ENCODE measurements at places on chromosomes 1 and 21.

DNA sequence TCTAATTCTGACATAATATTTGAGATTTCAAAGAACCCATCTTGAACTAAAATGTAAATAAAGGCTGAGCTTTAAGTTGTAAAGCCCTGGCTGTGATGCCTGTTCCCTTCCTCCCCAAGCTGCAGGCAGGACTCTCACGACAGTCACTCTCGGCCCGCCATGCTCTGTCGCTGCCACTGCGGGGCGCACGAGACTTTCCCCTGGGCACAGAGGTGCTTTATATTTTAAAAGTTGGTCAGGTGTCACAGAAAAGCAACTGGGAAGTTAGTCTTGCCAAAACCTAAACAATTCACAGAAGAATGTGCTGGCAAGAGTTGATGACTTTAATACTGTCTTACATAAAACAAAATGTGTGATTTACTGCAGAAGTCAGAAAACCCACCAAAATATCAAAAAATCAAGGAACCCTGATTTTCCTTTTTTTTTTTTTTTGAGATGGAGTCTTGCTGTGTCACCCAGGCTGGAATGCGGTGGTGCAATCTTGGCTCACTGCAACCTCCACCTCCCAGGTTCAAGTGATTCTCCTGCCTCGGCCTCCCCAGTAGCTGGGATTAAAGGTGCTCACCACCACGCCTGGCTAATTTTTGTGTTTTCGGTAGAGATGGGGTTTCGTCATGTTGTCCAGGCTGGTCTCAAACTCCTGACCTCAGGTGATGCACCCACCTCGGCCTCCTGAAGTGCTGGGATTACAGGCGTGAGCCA is 10.7 kb downstream of the LRRC47 start:
- no peak for DNase-seq

DNA sequence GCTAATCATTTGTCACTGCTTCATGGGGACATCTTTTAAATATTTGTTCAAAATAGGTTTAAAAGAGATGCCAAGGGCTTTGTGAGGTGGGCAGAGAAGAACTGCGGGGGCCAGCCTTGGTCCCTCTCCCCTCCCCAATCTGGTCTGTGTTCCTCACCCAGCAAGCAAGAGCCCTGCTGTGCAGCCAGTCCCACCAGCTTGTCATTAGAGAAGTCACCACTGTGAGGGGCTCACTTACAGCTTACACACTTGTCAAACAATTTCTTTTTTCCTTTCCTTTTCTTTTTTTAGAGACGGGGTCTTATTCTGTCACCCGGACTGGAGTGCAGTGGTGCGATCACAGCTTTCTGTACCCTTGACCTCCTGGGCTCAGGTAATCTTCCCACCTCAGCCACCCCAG is 10.4 kb upstream of the CDK18 start:
- no peak for DNase-seq

- no peak for DNase-seq
Measured at GRCh38 chr1:43921022-43921421, 12.6 kb upstream of the ARTN start.

DNA sequence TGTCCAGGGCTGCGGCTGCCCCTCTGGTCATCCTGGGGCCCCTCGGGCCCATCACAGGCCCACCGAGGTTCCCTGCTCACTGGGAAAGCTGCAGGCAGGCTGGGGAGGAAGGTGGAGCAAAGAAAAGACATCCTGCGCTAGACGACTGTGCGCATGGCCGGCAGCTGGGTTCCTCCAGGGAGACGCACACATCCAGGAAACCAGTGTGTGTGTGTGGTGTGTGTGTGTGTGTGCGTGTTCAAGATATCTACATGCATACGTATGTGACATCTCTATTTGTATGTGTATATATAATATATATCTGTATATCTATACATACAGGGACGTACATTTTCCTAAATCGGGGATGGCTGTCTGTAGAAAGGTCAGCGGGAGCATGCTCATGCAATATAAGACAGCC is 63.7 kb downstream of the ACOT7 start:
- no peak for DNase-seq

DNA sequence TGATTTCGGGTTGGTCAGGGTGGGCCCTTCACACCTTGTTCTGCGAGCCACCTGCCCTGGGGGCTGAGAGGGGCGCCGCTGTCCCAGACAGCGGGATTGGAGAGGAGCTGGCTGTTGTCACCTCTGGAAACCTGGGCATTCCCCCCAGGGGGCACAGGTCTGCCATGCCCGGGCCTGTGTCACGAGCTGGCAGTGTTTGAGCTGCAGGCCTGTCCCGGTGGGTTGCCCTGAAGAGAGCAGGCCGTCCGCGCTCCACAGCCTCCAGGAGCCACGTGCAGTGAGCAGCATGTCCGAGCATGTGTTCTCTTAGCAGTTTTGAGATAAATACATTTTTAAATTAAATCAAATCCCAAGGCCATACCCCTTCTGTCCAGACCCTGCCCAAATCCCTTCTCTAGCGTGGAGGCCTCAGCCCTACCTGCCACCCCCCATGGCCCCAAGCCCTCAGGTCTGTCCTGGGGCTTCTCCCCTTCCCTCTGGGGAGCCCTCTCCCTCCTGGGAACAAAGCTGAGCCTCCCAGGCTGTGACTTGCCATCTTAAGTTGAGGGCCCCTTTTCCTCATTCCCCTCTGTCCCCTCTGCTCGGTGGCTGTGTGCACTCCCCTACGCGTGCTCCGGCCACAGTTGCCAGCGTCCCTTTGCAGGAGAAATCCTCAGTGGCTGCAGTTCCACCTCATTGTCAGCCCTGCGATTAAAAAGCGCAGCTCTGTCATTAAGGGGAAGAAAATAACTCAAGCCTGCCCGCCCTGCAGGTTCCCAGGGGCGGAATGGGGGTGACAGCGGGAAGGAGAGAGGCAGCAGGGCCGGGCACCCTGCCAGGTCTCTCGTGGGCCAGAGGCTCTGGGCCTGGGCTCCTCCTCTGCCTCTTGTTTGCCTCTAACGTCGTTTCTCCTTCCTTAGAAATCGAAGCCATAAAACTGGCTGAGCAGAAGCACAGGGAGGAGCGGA is 26.6 kb downstream of the SLX9 start:
- no peak for DNase-seq

- no peak for DNase-seq
Measured at GRCh38 chr1:52323731-52324130, 42.3 kb downstream of the CC2D1B start.

GRCh38 chr1:218436346-218436745 is 91.2 kb downstream of the TGFB2 start:
- DNase-seq = no peak

- DNase-seq = no peak
Measured at GRCh38 chr1:159791461-159791860, 10.7 kb downstream of the DUSP23 start.

GRCh38 chr1:25794325-25794724 is 5.7 kb upstream of the SELENON start:
- no peak for DNase-seq

DNA sequence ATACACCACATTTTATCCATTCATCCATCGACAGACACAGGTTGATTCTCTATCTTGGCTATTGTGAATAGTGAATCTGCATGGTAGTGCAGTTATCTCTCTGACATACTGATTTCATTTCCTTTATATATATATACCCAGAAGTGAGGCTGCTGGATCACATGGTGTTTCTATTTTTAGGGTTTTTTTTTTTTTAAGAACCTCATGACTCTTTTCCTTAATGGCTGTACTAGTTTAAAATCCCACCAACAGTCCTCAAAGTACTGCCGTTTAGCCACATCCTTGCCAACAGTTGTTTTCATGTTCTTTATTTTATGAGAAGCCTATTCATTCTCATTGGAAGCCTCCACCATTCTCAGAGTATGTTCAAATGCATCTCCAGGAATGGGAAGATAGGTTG is 258.7 kb upstream of the SNX7 start:
- DNase-seq = no peak

DNA sequence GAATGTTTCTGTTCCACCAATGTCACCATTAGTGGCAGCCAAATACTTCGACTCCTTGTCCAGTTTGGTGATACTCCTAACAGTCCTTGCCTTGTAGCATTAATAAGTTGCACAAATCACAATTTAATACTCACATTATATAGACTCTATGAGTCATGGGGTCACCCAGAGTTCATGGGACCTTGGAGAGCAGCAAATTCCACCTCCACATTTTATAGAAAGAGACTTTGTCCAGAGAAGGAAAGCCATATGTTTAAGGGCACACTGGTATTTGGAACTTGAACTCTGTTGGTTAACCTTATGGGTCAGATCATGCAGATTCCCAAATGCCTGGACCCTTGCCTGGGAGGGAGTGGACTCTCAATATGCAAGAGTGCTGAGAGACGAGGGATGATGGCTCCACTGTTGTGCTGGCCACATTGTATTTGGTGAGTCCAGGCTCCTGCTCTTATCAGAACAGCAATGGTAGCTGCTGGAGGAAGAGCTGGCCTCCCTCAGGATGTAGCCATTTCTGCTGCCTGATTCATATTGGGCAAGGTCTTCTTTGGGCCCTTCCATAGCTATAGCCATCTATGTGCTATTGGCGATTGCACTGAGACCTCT is 30.6 kb downstream of the DNAJC6 start:
- no peak for DNase-seq

DNA sequence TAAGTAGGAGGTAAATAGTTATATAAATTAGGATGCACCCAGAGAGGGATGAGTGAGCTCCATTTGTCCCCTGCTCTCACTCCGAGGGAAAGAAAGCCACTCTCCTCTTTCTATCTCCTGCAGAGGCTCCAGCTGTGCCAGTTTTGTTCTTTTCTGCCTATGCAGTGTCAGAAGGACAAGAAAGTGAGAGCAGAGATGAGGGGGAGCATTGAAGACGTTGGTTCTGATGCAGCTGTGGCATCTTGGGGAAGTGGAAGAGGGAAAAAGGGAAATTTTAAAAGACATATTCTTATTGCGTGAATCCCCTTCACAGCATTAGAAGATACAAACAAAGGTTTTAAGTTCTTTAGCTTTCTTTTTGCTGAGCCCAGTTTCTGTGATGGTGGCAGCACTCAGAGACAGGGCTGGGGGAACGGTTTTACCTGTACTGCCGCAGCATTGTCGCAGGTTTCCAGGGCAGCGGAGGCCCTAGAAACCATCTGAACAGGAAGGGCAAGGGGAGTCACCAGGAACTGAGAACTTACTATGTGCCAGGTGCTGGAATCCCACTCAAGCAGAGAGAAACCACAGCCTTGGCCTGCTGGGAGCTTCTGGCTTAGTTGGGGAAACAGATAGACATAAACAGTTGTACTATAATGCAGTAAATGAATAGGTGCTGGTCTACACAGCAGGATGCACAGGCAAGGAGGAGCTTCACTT is 44.9 kb upstream of the USP24 start:
- no peak for DNase-seq

GRCh38 chr21:15552914-15553494 is 176.8 kb upstream of the USP25 start:
- no peak for DNase-seq

DNA sequence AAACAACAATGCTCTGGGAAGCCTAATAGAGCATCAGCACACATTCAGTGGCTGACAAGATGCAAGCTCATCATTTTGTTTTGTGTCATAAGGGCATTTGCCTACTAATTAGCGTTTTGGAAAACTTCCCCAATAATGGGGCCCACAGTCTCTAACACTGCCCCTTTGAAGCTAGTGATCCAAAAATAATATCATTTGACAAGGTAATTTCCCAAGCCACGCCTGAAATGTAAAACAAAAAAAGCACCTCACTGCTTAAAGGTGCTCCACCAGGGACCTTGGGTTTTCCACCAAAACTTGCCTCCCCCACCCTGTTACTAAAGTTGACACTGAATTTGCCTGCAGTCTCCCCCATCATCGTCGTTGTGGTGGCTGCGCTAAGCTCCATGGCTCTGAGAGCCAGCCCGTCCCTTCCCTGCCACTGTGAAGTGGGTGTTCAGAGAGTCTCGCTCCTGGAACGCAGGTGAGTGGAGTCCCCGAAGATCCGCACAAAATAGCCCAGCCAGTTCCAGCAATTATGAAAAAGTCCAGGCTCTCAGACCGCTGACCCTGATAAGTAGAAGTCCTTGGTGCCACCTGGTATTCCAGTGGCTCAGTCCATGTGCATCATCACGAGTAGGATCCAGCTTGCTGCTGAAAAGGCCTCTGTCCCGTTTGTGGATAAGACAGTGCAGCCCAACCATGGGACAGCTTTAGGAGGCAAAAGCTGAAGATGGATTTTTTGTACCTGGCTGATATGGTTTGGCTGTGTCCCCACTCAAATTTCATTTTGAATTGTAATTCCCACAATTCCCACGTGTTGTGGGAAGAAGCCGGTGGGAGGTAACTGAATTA is 52.2 kb downstream of the RAB3GAP2 start:
- no peak for DNase-seq

DNA sequence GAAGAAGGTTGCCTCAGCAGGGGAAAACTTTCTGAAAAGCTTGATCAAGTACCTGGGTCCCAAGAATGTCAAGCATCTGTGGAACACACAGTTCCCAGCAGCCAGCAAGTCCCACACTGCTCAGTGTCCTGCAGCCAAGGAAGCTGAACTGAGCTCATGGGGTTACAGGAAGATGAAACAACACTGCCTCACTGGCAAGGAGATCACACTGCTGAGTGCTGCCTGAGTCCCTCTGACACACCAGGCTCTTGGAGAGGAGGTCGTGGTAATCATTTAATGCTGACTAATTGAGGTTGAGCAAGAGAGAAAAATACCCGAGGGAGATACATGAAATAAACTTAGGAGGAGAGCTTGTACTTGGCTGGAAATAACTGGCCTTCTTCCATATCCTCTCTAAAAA is 75.2 kb downstream of the MPZL1 start:
- no peak for DNase-seq

- no peak for DNase-seq
Measured at GRCh38 chr1:78096976-78097375, 51.2 kb downstream of the GIPC2 start.

DNA sequence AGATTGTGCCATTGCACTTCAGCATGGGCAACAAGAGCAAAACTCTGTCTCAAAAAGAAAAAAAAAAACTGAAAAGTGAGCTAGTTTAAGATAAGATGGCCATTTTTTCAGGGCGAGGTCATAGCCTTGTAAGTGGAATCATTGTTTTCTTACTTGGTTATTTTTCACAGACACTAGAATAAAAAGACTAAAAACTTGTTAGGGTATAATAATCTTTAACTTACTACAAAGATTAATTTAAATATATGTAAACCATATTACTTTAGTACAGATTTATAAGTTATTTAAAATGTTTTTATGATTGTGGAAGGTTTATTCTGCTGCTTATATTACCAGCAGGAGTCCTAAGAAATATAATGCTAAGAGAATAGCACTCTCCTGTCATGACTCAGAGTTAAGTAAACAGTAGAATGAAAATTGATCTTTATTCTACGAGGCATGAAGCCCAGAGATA is 23.5 kb downstream of the ANGPTL1 start:
- DNase-seq = no peak

GRCh38 chr1:42282867-42283583 is 52.0 kb downstream of the FOXJ3 start:
- DNase-seq = no peak

GRCh38 chr1:61904354-61904753 is 162.1 kb downstream of the PATJ start:
- DNase-seq = no peak

- DNase-seq = no peak
Measured at GRCh38 chr1:153646672-153647345, 11.7 kb upstream of the SNAPIN start.

- no peak for DNase-seq
Measured at GRCh38 chr1:13546791-13547190, 33.0 kb upstream of the LRRC38 start.

All from activated T-cell treated with anti-CD3 and anti-CD28 coated beads for 24 hours (primary cell).